ENCODE measurements at places on chromosomes 6 and 20.

DNA sequence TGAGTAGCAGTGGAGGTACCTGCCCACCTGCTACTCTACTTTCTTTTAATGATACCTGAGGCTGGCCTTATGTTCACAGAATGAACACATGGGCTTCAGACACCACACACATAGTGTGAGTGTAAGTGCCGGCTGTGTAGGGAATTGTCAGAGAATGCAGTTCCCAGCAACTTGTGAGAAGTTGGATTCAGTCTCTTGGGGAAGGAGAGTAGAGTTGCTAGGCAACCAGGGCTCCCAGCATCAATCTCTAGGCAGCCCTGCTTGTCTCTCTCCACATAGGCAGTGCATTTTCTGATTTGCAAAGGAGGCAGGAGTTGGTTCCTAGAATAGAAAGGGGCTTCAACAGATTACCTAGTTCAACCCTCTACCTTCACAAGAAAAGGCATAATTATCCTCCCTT, 74.1 kb downstream of the BFSP1 start:
- no peak for DNase-seq

DNA sequence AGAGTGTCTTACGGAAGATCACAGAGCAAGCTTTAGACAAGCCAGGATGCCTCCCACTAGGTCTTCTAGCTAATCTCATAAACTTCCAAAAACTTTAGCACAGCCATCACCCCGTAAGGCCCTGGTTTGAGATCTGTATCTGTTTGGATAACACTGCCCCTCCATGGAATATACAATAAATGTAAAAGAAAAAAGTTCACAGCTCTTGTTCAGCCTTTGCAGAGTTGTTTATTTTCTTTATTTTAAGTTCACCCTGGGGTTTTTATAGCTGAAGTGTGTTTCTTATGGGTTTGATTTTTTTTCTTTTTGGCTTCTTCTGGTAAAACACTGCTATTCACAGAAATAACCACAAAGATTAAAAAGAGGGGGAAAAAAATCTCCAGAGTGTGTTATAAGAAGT, 125.6 kb downstream of the EYA2 start:
- DNase-seq: no peak

DNA sequence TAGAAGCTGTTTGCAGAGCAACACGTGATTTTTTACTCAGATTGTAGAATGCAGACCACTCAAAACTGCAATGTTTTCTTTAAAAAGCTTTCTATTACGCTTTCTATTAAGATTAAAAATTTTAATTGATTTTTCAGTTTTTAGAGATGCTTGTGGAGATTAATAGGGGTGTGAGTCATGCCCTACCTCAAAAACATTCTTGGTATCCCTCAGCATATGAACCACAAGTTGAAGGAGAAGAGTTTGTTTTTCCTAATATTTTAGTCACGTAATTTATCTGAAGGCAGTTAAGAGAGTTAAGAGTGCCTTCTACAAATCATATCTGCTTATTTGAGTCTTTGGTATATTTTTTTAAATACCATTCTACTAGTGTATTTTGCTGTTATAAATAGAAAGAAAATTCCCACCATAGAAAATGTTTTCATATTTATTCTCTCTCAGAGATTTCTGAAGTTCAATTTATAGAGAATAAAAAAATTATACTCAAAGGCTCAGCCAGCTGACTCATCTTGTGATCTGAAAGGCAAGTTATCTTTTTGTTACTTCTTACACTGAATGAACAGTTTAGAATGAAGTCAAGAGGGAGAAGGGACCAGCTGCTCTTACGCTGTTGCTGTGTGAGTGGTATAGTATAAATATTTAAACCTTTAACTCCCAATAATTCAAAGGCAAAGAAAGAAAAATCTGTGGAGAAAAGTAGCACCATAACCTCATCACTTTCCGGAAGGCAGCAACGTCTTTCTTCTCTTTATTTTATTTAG, 7.6 kb downstream of the RIPOR2 start:
- DNase-seq: no peak

- DNase-seq: no peak
Measured at GRCh38 chr20:54619181-54619580, 143.8 kb downstream of the DOK5 start.

GRCh38 chr6:166554316-166554715, 32.2 kb downstream of the RAMACL start:
- no peak for DNase-seq

- DNase-seq: no peak
Measured at GRCh38 chr6:124869416-124869815, 92.8 kb upstream of the RNF217 start.

DNA sequence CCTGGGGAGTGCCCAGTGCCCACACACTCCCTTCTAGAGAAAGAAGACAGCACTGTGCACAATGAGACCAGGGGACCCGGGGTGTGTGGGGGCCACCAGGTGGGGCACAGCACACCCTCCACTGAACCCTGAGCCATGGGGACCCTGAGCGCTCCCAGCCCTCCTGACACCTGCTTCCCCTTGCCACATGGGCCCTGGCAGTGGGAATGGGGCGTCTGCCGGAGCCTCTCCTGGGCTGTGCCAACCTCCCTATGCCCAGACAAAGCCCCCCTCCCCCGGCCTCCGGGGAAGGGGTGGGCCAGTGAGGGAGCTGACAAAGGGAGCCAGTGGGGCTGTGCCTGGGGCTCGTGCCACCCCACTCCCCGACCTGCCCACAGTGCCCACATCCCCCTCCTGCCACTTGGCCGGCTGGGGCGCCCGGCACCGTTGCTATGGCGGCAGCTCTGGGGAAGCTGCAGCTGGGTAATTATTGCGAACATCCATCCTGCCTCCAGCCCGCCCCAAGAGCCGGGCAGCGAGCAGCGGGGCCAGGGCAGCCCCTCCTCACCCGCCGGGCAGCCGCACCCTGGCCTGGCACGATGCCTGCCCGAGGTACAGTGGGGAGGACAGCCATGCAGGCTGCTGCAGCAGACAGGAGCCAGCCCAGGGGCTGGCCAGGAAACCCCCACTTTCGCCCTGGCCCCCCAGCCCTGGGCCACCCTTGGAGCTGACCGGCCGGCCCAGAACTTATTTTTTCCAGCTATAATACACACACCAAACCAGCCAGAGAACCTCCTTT, 41.9 kb upstream of the NOL4L start:
- no peak for DNase-seq

GRCh38 chr20:29878281-29878741, 1379.2 kb upstream of the DEFB115 start:
- no peak for DNase-seq

- DNase-seq: no peak
Measured at GRCh38 chr6:90350689-90351554, 54.3 kb upstream of the BACH2 start.

DNA sequence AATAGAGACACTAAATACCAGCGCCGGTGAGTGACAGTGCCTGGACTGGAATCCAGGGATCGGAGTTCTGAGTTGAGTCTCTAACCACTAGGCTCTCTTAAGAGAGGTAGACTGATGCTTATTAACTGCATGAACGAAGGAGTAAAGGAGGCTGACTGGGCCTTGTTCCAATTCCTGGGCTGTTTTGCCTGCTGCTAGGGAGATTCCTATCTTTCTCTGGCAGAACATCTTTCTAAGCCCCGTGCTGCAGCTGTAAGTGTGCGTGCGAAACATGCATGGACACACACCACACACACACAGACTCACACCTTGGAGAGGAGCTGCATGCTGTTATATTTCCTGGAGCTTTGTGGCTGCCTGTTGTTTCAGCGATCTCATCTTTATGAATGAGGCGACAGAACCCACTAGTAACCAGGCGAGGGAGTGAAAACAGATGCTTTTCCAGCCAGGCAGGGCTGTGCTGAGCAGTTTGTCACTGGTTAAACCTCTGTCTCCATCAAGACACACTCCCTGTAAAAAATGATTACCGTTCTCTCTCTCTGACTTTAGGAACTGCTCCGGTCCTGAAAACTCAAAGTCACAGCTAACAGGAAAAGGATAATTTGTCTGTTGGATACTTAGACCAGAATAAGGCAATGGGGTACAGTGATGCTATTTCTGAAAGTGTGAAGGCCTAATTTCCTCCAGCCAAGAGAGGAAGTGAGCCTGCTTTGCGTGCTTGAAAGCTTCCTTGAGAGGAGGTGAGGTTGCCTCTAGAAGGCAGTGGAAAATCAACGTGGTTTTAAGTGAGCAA, 157.4 kb upstream of the ZNF217 start:
- DNase-seq: peak; percentile 73

GRCh38 chr6:33698494-33698893, 13.0 kb downstream of the UQCC2 start:
- DNase-seq: no peak

DNA sequence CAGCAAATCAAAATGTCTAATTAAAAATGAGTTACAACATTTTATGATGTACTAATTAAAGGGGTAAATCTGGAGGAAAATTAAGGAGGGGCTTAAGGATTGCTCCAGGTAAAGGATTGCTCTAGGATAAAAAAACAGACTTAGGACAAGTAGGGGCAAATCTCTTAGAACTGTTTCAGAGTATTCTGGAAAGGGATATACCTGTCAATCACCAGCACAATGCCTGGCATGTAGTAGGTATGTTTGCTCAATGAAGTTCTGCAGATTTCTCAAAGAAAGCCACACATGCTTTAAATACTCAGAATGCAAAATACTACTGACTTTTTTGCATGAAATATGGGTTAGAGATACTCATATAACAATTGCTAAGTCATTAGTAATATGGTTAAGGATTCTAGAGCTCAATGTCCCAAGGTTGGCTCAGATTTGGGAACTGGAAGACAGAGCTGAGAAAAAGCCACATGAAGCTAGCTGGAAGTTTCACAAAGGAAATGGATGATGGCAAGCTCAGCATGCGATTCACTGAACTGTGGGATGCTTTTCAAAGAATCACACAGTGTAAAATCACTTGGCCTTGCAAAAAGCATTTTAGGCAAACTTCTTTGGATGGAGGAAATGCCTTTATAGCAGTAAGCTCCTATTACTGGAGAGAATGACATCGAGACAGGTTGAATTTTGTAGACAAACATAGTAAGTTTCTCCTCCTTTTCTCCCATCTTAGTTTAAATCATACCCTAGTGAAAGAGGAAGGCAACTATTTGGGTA, 72.8 kb downstream of the MAP3K5 start:
- DNase-seq: peak; percentile 9

DNA sequence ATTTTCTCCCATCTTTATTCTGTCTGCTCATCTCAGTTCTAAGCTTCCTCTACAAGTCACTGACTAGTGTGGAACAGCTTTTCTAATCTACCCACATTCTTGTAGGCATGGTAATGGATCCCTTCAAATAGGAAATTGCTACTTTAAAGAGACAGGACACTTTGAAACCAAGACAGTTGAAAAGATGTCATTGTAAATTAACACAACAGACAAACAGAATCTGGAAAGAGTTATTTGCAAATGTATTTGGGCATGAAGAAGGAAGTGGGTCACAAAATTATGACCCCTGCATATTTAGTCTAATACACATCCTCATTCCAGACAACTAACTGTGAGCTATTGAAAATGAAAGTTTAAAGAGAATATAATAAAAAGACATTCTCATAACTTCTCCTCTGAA, 298.2 kb upstream of the MARCKS start:
- DNase-seq: peak; percentile 79

DNA sequence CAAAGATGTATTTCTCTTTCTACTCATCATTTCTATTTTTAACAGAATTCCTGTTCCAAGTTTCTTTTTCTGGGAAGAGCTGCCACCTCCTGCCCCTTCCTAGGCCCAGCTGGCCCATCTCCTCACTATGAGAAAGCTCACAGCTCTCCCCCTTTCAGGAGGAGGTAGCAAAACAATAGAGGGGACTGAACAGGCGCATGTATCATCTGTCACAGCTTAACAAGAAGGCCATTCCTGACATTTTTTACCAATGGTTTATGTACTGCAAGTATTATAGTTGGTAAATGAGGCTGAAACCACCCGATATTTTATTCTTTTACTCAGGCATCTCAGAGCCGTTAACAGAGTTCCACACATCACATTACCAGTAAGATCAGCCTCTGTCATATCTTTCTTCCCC, 103.7 kb upstream of the MTHFD1L start:
- no peak for DNase-seq

DNA sequence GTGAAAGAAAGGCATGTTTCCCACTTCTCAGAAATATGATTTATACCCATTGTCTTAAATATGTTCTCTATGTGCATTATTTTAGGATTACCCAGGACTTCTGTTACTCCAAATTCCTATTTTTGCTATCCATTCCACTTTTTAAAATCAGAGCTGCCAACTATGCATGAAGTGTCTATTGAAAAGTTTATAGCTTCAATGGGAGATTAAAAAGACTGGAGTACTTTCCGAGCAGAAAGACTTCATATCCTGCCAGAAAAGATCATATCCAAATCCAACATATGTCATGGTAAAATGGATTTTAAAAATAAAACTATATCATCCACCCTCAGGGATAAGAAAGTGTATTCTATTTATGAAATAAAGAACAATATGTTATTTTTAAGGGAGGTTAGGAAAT, 212.7 kb downstream of the COL12A1 start:
- DNase-seq: no peak

GRCh38 chr20:43940518-43941225, 26.0 kb downstream of the TOX2 start:
- no peak for DNase-seq

GRCh38 chr6:136123468-136123867, 126.6 kb downstream of the MTFR2 start:
- DNase-seq: peak; percentile 44

DNA sequence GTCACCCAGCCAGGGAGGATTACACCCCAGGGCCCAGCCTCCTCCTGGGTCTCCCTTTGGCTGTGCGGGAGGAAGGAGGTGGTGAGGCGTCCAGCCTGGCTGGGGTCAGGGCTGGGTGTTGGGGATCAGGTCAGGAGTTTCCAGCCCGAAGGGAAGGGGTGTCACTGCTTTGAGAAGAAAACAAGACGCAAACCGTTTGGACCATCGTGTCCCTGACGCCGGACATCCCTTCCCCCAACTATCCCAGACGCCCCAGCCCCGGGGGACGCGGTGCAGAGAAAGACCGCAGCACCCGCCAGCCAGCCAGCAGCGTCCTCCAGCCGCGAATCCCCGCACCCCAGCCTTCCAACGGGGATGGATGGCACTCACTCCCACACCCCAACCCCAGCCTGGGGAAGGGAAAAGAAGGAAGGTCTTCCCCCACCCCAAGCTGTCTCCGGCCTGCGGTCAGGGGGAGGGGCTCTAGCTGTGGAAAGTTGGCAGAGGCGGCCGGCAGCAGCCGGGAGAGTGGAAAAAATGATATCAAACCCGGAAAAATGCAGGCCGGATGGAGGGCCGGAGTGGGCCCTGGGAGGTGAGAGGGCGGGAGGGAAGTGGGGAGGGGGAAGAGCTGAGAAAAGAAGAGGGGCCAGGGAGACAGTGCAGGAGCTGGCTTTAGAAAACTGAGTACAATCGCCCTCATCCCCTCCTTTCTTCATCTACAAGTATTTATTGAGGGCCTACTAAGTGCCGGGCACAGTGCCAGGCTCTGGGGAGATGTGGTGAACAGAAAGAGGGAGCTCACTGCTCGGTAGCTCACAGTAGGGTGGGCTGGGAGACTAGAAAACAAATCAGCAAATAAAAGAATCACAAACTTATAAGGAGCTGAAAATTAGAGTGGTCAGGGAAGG, 10.6 kb downstream of the REM1 start:
- no peak for DNase-seq

Measured in kidney tubule cell (primary cell).